HCT116 (cell line): ENCODE measurements at places on chromosomes 2 and 18. TPM values are rescaled to one million over a fixed set of nuclear protein-coding genes. Genes with fewer than 3 reads are reported as not detected.

DNA sequence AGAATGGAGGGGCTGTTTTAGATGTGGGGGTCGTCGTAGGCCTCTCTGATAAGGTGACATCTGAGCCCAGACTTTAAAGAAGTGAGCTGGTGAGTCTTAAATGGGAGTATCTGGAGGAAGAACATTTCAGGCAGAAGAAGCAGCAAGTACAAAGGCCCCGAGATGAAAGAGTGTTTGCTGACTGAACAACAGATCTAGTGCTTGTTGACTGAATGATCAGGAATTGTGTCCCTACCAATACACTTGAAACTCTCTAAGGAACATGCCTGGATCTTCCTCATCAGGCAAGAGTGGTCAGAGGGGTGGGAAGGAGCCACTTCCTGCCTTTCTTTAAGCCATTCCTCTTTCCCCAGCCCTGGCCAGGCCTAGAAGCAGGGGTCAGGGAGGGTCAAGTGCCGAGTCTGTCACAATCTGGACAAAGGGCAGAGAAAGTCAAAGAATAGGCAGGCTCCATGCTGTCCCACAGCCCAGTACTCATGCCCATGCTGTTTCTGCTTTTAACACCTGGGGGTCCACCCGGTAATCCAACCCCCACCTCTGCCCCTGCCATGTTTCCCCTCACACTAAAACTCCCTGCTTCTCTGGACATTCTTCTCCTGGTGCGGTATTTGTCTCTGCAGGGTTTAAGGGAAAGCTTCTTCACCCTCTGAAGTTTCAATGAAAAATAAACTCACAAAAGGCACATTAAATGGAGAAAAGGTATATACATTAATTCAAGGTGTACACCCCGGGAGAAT is 3.0 kb upstream of the TMEM37 start:
- H3K36me3 ChIP-seq, result no peaks in the 10 kb centered on the region
- no peak overlapping the region for H3K4me3 ChIP-seq
- H3K27me3 ChIP-seq, result no peaks in the 10 kb centered on the region
- DNase-seq, result no peak
- peaks cover 17% of the 10 kb centered on the region; the same call in 1 of the 2 replicates for H3K4me1 ChIP-seq
- H3K27ac ChIP-seq, result no peak overlapping the region

GRCh38 chr2:200593905-200594304 is 8.1 kb downstream of the AOX1 start:
- H3K27ac ChIP-seq, result no peak overlapping the region
- no peak for DNase-seq
- H3K36me3 ChIP-seq, result no peaks in the 10 kb centered on the region

DNA sequence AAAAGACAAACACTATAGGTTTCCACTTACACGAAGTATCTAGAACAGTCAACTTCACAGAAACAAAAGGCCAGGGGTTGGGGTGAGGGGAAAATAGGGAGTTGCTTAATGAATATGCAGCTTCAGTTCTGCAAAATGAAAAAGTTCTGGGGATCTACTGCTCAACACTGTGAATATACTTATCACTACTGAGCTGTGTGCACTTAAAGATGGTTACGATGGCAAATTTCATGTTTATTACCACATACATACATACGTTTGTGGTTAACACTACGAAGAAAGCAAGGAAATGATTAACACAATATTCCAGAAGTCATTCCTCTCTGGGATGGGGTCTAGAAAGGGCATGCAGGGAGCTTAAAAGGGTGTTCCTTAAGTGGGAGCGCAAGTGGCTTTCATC is 19.3 kb downstream of the MBOAT2 start:
- no peak overlapping the region for H3K27ac ChIP-seq
- H3K4me3 ChIP-seq, result no peak overlapping the region
- DNase-seq, result no peak
- H3K27me3 ChIP-seq, result no peaks in the 10 kb centered on the region

- DNase-seq, result no peak
- H3K27ac ChIP-seq, result no peak overlapping the region
- H3K4me3 ChIP-seq, result no peak overlapping the region
- no peaks in the 10 kb centered on the region for H3K36me3 ChIP-seq
Observed at GRCh38 chr2:8457092-8457481, 224.8 kb upstream of the ID2 start.

The GAL3ST2 gene
- total RNA-seq, result 0.44 TPM

- no peak overlapping the region for H3K4me3 ChIP-seq
- DNase-seq, result no peak
- H3K36me3 ChIP-seq, result no peaks in the 10 kb centered on the region
- H3K27me3 ChIP-seq, result no peaks in the 10 kb centered on the region
Observed at GRCh38 chr2:152298754-152299153, 36.2 kb upstream of the FMNL2 start.

GRCh38 chr18:63321291-63321690 is 1.7 kb upstream of the BCL2 start:
- no peaks in the 10 kb centered on the region for H3K36me3 ChIP-seq
- 0 out of 2 replicates have a peak, but pooled peaks cover 7% of the 10 kb centered on the region for H3K27me3 ChIP-seq
- H3K4me1 ChIP-seq, result peaks cover 24% of the 10 kb centered on the region; the same call in 1 of the 2 replicates

- no peak for DNase-seq
- H3K4me1 ChIP-seq, result no peaks in the 10 kb centered on the region; the same call in 1 of the 2 replicates
- no peak overlapping the region for H3K27ac ChIP-seq
- H3K4me3 ChIP-seq, result no peak overlapping the region
Observed at GRCh38 chr2:241862093-241862492, 3.4 kb upstream of the PDCD1 start.

GRCh38 chr2:18272148-18272494 is 288.3 kb downstream of the RDH14 start:
- no peak overlapping the region for H3K4me3 ChIP-seq
- DNase-seq, result no peak
- no peaks in the 10 kb centered on the region for H3K27me3 ChIP-seq
- H3K4me1 ChIP-seq, result no peaks in the 10 kb centered on the region
- no peak overlapping the region for H3K27ac ChIP-seq
- H3K36me3 ChIP-seq, result no peaks in the 10 kb centered on the region

DNA sequence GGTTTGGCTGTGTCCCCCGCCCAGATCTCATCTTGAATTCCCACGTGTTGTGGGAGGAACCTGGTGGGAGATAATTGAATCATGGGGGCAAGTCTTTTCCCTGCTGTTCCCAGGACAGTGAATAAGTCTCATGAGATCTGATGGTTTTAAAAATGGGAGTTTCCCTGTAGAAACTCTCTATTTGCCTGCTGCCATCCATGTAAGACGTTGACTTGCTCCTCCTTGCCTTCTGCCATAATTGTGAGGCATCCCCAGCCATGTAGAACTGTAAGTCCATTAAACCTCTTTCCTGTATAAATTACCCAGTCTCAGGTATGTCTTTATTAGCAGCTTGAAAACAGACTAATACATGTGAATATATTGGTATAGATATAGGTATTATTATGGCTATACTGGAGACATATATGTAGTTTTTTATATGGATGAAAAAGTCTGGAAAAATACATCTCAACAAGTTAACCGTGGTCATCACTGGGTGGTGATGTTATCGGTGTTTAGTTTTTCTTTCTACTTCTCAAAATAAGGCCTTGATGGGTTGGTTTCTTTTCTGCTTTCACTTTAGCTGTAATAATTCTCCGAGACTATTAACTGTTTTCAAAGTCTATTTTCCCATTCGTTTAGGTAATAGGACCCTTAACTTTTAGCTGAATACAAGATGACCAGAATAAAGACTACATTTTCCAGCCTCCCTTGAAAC is 39.1 kb upstream of the NCOA1 start:
- H3K4me1 ChIP-seq, result no peaks in the 10 kb centered on the region
- no peak for DNase-seq
- H3K27me3 ChIP-seq, result no peaks in the 10 kb centered on the region
- no peaks in the 10 kb centered on the region for H3K36me3 ChIP-seq
- H3K4me3 ChIP-seq, result no peak overlapping the region

GRCh38 chr2:3491306-3491705 is 28.0 kb downstream of the ADI1 start:
- no peaks in the 10 kb centered on the region for H3K27me3 ChIP-seq
- H3K4me1 ChIP-seq, result no peaks in the 10 kb centered on the region
- no peaks in the 10 kb centered on the region for H3K36me3 ChIP-seq
- DNase-seq, result no peak
- H3K4me3 ChIP-seq, result no peak overlapping the region

GRCh38 chr2:199130501-199130900 is 327.2 kb downstream of the SATB2 start:
- no peak for DNase-seq
- H3K27me3 ChIP-seq, result no peaks in the 10 kb centered on the region
- no peak overlapping the region for H3K4me3 ChIP-seq
- H3K36me3 ChIP-seq, result no peaks in the 10 kb centered on the region
- no peak overlapping the region for H3K27ac ChIP-seq

The LGALSL gene
- 14.2 TPM for total RNA-seq

DNA sequence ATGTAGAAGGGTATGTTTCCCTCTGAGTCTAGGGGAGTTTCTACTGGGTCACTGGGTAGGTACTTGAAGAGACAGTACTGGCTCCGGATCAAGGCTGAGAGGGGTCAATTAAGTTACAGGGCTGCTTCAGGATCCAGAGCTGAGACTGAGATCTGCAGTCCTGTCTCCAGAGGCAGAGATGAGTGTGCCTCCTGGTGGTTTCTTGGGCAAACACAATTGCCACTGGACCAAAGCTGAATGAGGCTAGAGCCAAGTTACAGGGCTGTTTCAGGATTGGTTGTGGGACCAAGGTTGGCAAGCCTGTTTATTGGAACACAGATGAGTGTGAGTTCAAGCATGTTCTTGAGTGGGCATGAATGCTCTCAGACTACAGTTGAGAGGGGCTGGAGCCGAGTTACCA is 157.9 kb downstream of the ADCYAP1 start:
- no peaks in the 10 kb centered on the region for H3K4me1 ChIP-seq
- H3K4me3 ChIP-seq, result no peak overlapping the region
- no peak for DNase-seq
- H3K27me3 ChIP-seq, result peaks cover 5% of the 10 kb centered on the region; the same call in 1 of the 2 replicates
- H3K36me3 ChIP-seq, result no peaks in the 10 kb centered on the region
- no peak overlapping the region for H3K27ac ChIP-seq

The MROH2A gene
- total RNA-seq, result not detected

- no peaks in the 10 kb centered on the region for H3K4me1 ChIP-seq
- peak; percentile 27 for DNase-seq
- H3K27ac ChIP-seq, result no peak overlapping the region
- no peaks in the 10 kb centered on the region for H3K27me3 ChIP-seq
- H3K36me3 ChIP-seq, result no peaks in the 10 kb centered on the region
Observed at GRCh38 chr2:173749315-173749714, 215.9 kb downstream of the SP3 start.

DNA sequence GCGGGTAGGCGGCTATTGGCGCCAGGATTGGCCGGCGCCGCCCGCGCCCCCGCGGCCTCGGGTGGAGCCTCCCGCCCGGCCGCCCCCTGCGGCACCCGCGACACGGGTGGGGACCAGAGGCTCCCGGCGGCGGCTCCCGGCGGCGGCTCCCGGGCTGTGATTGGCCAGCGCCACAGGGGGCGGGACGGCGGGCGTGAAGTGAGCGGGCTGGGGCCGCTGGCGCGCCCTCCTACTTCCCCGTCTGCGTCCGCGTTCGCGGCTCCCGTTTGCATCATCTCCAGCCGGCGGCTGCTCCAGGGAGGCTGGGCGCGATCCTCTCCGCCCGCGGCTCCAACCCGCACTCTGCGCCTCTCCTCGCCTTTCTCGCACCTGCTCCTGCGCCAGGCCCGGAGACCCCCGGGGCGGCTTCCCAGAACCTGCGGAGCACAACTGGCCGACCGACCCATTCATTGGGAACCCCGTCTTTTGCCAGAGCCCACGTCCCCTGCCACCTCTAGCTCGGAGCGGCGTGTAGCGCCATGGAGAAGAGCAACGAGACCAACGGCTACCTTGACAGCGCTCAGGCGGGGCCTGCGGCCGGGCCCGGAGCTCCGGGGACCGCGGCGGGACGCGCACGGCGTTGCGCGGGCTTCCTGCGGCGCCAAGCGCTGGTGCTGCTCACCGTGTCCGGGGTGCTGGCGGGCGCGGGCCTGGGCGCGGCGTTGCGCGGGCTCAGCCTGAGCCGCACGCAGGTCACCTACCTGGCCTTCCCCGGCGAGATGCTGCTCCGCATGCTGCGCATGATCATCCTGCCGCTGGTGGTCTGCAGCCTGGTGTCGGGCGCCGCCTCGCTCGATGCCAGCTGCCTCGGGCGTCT is at the start of gene SLC1A4:
Gene SLC1A4 (plus strand): TSS at position 274 of the 856 bp plus-strand sequence. CDS start 245 bp downstream, at position 519.
- peak; percentile 27 for DNase-seq
- peak within 1 kb of the TSS; percentile 67 for H3K4me3 ChIP-seq
- peak within 1 kb of the TSS; percentile 24; the same call in 1 of the 2 replicates for H3K27ac ChIP-seq

- no peak overlapping the region for H3K4me3 ChIP-seq
- DNase-seq, result no peak
- H3K27ac ChIP-seq, result no peak overlapping the region
- H3K27me3 ChIP-seq, result no peaks in the 10 kb centered on the region
- H3K4me1 ChIP-seq, result peaks cover 7% of the 10 kb centered on the region; the same call in 1 of the 2 replicates
- H3K36me3 ChIP-seq, result no peaks in the 10 kb centered on the region
Observed at GRCh38 chr2:45127321-45127720, 118.1 kb upstream of the SIX2 start.

- DNase-seq, result no peak
- H3K27me3 ChIP-seq, result no peaks in the 10 kb centered on the region
- no peak overlapping the region for H3K4me3 ChIP-seq
- H3K27ac ChIP-seq, result no peak overlapping the region
Observed at GRCh38 chr2:152730591-152731333, 12.3 kb downstream of the ARL6IP6 start.

The CD8A gene
- total RNA-seq, result 0.76 TPM

DNA sequence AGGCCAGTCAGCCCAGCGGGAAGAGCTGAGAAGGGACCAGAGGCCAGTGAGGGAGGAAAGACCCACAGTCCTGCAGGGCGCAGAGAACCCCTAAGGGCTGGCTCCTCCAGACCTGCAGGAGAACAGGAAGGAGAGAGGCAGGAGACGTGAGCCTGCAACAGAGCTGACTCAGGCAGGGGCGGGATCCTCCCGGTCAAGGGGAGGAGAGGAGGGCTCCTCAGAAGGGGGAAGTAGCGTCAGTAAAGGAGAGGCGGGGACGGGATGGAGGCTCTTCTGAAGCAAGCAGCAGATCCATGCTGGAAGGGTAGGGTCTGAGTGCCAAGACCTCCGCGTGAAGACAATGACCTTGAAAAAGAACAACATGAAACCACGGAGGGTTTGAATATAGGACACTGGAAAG is 50.8 kb downstream of the TRABD2A start:
- no peak overlapping the region for H3K27ac ChIP-seq
- DNase-seq, result no peak
- H3K4me1 ChIP-seq, result no peaks in the 10 kb centered on the region

The ZBTB7C gene
- total RNA-seq, result 0.37 TPM
